ENCODE measurements at places on chromosomes 2 and 18. TPM values are rescaled to one million over a fixed set of nuclear protein-coding genes. Genes with fewer than 3 reads are reported as not detected.

ANKRD30BL gene
- polyA plus RNA-seq: not detected

ATP6V1B1 gene
- polyA plus RNA-seq: 1.6 TPM

SLC9A4 gene
- polyA plus RNA-seq: not detected

EVA1A gene
- polyA plus RNA-seq: 57.5 TPM

COL5A2 gene
- 0.83 TPM for polyA plus RNA-seq

INHBB gene
- 2.4 TPM for polyA plus RNA-seq

TMEM200C gene
- polyA plus RNA-seq: not detected

SERPINB5 gene
- not detected for polyA plus RNA-seq

HOXD12 gene
- polyA plus RNA-seq: not detected

DUSP2 gene
- polyA plus RNA-seq: not detected

GCG gene
- not detected for polyA plus RNA-seq

CAVIN2 gene
- polyA plus RNA-seq: 28.1 TPM

STK39 gene
- 34.7 TPM for polyA plus RNA-seq
